ENCODE measurements at places on chromosomes 3 and 15.
A peak's percentile ranks its signal among the peaks of the same experiment; 100 is the strongest.

- DNase-seq, result no peak
Observed at GRCh38 chr3:12559520-12559919, 2.6 kb downstream of the MKRN2 start.

GRCh38 chr3:1693145-1693544 is 405.5 kb upstream of the CNTN4 start:
- DNase-seq, result no peak

- DNase-seq, result no peak
Observed at GRCh38 chr3:78718707-78719106, 1049.1 kb downstream of the ROBO1 start.

GRCh38 chr3:59996056-59996455 is 946.2 kb upstream of the CFAP20DC start:
- DNase-seq, result no peak

- peak; percentile 34 for DNase-seq
Observed at GRCh38 chr3:110881069-110881468, 190.5 kb upstream of the NECTIN3 start.

DNA sequence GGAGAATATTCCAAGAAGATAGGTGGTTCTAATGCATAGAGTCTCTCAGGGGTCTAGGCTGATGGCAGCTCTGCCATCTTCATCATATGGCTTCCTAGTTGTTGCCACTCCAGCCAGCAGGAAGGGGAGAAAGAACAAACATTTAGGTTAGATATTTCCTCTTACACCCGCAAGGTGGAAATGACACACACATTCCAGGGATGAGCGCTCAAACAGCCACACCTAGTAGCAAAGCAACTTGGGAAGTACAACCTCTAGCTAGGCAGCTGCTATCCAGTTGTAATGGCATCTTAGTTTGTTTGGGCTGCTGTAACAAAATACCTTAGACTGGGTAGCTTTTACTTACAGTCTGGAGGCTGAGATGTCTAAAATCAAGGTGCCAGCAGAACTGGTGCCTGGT is 51.9 kb upstream of the ADAMTSL3 start:
- no peak for DNase-seq

DNA sequence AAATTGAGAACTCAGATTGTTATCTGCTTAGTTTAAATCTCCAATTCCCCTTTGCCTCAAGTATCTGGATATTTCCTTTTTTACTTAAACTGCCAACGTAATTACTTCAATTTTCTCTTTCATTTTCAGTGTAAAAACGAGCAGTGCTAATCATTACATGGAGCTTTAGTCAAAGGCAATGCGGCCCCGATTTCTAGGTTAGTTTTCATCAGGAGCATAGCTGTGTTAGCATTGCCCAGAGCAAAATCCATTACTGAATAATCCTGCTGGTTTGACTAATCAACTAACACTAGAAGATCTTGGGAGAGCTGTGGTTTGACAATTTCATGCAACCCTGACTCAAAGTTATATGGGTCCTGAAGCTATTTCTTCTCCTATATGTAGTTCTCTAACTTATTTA is 46.2 kb downstream of the ZPLD1 start:
- DNase-seq, result no peak

DNA sequence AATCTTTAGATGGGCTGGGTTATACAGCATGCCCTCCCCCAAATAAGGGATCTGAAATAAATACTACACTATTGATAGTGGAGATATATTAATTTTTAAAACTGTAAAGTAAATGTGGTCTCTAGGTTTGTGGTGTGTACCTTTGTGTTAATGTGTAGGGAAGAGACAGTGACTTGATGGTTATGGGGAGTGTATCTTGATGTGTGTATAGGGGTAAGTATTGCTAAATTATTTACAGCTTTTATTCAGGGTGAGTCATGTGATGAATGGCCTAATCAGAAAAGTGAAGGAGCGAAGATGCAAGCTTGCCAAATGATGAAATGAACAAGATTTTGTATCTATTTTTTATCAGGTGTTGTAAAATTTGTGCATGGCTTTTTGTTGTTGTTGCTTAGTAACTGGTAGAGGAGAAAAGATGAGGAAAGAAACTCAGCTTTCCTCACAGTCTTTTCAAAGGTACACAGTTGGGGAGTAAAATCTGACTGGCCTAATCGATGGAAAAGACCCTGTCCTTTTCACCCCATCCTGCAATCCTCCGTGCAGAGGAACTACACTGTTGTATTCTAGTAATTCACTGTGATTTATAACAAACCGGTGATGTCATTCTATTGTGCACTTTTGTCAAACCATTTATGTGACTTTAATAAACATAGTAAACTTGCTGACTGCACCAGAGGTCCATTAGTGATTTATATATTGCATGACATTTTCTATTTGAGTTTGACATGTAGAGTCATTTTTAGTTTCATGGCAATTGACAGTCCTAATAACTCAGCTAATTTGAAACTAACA is 17.7 kb downstream of the FEM1B start:
- DNase-seq, result no peak

DNA sequence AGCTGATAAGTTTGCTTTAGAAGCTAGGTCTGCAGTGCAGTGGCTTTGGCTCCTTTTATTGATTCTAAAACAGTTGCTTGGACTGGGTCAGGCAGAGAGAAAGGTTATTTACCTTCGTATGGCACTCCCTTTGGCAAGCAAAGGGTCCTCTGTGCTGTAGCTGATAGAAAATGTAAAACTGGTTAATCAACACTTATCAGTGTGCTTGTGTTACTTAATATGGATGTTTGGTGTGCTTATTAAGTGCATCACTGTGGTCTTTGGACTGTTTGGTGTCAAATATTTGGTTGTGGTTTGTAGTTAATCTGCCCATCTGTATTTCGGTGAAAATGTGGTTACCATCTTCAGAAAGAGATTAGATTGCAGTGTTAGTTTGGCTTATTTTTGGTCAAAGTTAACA is 16.0 kb downstream of the UBE2E2 start:
- no peak for DNase-seq

- no peak for DNase-seq
Observed at GRCh38 chr3:188137051-188137450, 16.9 kb upstream of the LPP start.

DNA sequence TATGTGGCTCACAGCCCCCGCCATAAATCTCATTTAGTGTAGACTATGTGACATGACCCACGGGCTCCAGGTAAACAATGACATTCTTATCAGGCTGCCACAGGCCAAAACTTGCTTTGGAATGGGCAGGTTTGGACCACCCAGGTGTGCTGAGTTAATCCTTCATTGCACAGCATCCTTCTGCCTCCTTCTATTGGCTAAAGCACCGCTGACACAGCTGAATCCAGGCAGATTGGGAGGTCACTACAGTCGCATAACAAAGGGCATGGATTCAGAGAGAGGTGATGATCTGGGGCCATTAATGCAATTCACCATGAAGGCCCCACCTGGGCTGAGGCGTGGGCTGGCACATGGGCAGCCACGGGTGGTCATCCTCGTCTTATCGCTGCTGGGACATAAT is 47.8 kb upstream of the GALNT15 start:
- DNase-seq, result no peak

DNA sequence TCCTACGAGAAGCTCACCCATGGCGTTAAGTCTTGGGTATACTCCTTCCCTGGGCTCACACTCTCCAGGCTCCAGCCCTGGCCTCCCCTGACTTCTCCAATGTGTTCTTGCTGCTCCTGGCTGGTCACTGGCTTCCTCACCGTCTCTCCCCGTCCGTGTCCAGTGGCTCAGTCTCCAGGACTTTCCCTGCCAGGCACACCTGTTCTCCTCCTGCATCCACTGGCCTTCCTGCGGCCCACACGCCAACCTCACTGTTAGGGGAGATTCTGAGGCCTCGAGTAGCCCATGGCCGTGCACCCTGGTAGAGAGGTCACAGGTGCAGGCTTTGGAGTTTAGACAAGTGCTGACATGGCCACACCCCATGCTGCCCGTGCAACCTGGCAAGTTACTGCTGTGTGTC is 91.9 kb upstream of the SNRPA1 start:
- no peak for DNase-seq
